Lung (tissue), 17 donors: ENCODE measurements at places on chromosomes 4 and X. TPM values are rescaled to one million over a fixed set of nuclear protein-coding genes. Genes with fewer than 3 reads are reported as not detected.

DNA sequence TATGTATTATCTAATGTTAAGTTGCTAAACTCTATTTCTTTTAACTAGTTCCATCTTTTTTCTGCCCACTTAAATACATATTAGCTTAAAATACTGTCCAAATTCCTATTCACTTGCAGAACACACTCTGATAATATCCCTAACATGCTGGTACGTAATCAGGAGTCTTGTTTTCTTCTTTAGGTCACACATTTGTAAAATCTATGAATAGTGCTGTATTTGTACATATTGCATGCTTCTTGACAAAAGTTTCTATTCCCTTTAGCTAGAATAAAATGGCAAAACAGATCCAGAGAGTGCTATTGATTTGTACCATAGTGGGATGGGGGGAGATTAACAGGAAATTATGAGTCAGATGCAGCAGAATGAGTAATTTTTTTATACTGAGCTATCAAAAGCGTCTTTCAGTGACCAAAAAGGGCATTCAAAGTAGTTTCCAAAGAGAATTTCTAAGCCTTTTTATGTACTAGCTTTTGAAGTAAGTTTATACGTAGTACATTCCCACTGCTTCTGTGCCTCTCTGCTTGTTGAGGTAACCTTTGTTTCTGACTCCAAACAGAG, 126.5 kb downstream of the PTPN13 start:
- H3K36me3 ChIP-seq: no peaks in the 10 kb centered on the region
- H3K27ac ChIP-seq: no peak overlapping the region
- H3K4me3 ChIP-seq: no peak overlapping the region
- H3K4me1 ChIP-seq: no peaks in the 10 kb centered on the region
- no peak for DNase-seq
- no peaks in the 10 kb centered on the region for H3K27me3 ChIP-seq

DNA sequence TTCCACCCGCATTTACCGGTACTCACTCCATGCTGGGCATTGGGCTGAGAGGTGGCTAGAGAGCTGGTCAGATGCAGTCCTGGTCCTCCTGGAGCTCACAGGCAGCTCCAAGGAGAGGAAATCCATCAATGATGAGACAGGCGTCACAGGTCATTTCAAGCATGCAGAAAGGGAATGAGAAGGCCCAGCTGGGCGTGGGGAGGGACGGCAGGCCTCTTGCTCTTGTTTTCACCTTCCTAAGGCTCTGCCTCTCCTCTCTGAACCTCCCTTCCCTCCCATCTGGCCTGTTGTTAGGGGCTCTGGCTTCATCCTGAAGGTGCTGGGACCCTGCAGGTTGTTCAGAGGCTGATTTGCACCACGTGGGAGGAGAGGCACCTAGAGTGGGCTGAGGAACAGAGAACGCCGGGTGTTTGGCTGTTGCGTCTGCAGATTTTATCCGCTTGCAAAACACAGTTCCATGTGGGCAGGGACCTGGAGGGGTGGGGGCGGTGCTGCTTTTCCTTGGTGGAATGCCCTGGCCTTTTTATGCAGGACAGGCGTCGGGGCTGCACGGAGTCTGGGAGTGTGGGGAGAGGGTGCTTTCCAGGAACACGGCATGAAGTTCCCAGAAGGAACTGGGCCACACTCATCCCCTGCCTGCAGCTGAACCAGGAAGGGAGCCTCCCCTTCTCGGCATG, 81.5 kb upstream of the PSAPL1 start:
- H3K27me3 ChIP-seq: peaks cover 3% of the 10 kb centered on the region
- no peak overlapping the region for H3K4me3 ChIP-seq
- H3K36me3 ChIP-seq: no peaks in the 10 kb centered on the region

- no peak for DNase-seq
- no peak overlapping the region for H3K4me3 ChIP-seq
- H3K27ac ChIP-seq: no peak overlapping the region
- H3K36me3 ChIP-seq: no peaks in the 10 kb centered on the region
- peaks cover 76% of the 10 kb centered on the region for H3K27me3 ChIP-seq
These were observed 3.9 kb upstream of the NKX6-1 start for GRCh38 chr4:84502955-84503373.

GRCh38 chrX:16903274-16904022, 33.3 kb upstream of the RBBP7 start:
- DNase-seq: no peak
- H3K27me3 ChIP-seq: peaks cover 2% of the 10 kb centered on the region
- H3K36me3 ChIP-seq: no peaks in the 10 kb centered on the region
- H3K4me3 ChIP-seq: no peak overlapping the region
- H3K4me1 ChIP-seq: no peaks in the 10 kb centered on the region

- H3K36me3 ChIP-seq: no peaks in the 10 kb centered on the region
- H3K27ac ChIP-seq: no peak overlapping the region
- peaks cover 5% of the 10 kb centered on the region for H3K4me1 ChIP-seq
- H3K4me3 ChIP-seq: no peak overlapping the region
- no peak for DNase-seq
These were observed 72.1 kb upstream of the ETNPPL start for GRCh38 chr4:108834835-108835384.

DNA sequence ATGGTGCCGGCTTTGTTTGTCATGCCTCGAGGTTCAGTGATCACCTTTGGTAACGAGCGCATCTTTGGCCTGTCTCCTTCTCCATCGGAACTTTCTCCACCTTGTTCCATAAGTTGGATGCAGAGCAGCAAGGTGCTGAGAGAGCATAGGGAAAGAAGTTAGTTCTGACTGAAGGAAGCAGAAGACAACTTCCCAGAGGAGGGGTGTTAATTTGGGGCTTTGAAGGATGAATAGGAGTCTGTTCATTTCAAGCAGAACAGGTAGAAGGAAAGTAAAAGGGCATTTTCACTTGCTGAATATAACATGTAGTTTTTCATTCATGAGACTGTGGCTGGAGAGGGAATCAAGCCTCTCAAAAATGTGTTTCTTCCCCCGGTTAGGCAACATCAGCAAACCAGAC, 232.0 kb upstream of the PSAPL1 start:
- no peaks in the 10 kb centered on the region for H3K27me3 ChIP-seq
- no peak overlapping the region for H3K27ac ChIP-seq
- H3K4me1 ChIP-seq: no peaks in the 10 kb centered on the region
- DNase-seq: no peak
- H3K36me3 ChIP-seq: no peaks in the 10 kb centered on the region

DNA sequence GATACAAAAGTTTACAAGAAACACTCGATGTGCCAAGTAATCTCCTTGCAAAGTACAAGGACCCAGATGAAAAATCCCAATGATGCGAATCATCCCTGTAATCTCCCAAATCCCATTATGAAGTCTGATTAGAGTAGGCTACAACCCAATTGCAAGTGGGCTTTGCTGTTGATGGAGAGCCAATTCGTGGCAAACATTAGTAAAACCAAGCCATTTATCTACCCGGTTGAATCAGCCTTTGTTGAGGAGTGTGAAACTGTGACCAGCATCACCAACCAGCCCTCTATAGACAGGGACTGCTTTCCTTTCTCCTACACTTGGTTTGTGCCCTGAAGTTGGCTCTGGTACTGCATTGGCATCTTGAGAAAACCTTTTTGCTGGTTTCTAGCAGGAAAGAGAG, 1.2 kb upstream of the PRPS2 start:
- H3K4me3 ChIP-seq: no peak overlapping the region
- H3K27ac ChIP-seq: no peak overlapping the region

DNA sequence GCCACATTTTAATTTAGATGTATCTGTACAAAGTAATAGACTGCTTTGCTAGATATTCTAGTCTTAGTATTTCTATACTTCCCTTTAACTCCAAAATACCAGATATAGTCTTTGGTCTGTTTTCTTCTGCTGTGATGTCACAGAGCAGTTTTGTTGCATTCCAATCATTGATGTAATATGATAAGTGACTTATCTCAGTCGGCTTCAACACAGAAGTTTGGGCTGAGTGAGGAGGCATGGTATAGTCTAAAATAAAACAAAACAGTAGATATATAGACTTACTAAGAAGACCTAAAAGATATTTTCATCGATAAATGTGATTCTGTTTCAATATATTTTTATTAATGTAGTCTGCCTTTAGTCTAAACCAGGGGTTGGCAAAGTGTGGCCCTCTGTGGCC, 169.9 kb downstream of the DCK start:
- no peaks in the 10 kb centered on the region for H3K36me3 ChIP-seq
- H3K27ac ChIP-seq: no peak overlapping the region
- no peak for DNase-seq

GRCh38 chr4:17535906-17536305, 20.9 kb downstream of the CLRN2 start:
- no peak overlapping the region for H3K4me3 ChIP-seq
- no peaks in the 10 kb centered on the region for H3K4me1 ChIP-seq
- no peaks in the 10 kb centered on the region for H3K27me3 ChIP-seq
- no peaks in the 10 kb centered on the region for H3K36me3 ChIP-seq

DNA sequence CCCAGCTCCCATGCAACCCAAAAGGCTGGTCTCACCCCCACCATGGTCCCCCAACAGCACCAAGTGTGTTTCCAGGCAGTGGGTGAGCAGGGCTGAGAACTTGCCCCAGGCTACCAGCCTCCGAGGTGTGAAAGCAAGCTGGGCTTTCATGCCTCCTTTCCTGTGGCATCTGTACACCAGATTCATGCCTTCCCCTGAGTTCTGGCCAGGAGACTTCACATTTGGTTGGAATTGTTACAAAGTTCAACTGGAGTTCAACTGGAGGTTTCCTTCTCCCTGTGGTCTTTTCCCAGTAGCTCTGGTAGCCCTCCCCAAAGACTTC, 77.6 kb upstream of the RAB40AL start:
- peaks cover 2% of the 10 kb centered on the region for H3K36me3 ChIP-seq
- no peak overlapping the region for H3K27ac ChIP-seq
- no peak overlapping the region for H3K4me3 ChIP-seq
- DNase-seq: no peak

DNA sequence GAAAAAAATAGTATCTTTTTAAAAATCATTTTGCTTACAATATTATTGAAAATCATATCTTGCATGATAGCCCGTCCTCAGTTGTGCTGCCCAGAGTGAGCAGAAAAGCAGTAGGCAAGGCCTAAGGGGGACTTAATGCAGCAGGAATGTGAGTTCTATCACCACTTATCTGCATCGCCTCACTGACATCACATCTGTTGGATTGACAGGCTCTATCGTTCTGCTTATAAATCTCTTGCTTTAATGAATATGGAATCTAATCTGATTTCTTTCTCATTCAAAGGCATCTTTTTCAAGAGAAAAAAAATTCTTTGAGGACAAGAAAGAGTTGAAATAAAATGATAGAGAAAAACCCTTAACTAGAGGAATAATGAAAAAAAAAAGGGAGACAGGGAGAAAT, 249.9 kb downstream of the PAPSS1 start:
- DNase-seq: no peak
- no peaks in the 10 kb centered on the region for H3K27me3 ChIP-seq
- no peaks in the 10 kb centered on the region for H3K36me3 ChIP-seq
- H3K4me3 ChIP-seq: no peak overlapping the region

Gene UGT2A1
- total RNA-seq: not detected

Gene ADH7
- 0.71 TPM for total RNA-seq

Gene FAM47A
- not detected for total RNA-seq

Gene SCML1
- total RNA-seq: 21.8 TPM

Gene FGG
- 0.91 TPM for total RNA-seq
